NCI-H2227 treated with DMSO at 0.1 percent for 48 hours (cell line): ENCODE measurements at places on chromosomes 5 and 9.

DNA sequence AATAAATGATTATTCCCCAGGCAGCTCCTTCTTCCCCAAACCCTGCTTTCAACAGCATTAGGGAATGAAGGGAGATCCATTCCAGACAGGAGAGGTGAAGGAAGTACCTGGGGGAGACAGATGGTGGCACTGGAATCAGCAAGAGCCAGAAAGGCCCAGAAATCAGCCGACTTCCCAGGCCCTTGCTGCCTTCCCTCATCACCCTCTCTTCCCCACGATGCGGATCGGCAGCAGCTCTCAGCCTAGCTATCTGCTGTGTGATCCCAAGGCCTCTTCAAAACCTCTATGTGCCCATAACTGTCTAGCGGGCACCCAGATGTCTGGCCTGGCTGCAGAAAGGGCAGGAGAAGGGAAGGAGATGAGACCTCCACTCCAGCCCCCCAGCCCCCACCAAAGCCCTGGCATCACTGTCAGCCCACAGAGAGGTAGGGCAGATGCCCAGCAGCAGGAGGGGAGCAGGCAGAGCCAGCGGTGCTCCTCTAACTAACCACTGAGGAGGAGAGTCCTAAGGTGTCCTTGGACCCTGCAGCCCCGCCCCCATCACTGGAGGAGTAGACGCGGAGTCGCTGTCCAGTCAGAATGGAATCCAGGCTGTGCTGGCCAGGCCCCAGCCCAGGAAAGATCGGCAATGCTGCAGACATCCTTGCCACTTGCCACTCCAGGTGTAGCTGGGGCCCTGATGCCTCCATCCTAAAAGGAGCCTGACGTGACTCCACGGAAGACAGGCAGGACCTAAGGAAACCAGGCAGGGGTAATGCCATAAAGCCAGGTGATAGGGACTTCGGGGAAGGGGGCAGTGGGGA lies 12.7 kb downstream of the CNTFR start:
- DNase-seq, result no peak

- DNase-seq, result peak; percentile 32
Observed at GRCh38 chr9:125346080-125346732, 84.6 kb downstream of the GAPVD1 start.

DNA sequence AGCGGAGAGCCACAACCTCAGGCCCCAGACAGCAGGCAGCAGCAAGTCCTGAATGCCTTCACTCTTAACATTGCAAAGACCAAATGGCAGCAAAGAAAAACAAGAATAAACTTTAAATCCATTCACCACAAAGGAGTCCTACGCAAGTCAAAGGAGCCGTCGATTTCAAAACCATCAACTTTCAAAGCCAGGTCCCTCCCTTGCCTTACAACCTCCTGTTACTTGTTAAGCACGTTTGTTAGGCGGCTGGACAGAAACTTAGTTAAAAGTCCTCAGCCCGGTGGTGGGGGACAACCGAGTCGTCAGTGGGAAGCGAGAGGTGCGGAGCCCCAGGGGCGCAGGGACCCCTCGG lies 938 bp downstream of the LPAR1 start:
- DNase-seq, result no peak

GRCh38 chr5:135735831-135736230 lies 98.6 kb upstream of the SLC25A48 start:
- DNase-seq, result no peak

DNA sequence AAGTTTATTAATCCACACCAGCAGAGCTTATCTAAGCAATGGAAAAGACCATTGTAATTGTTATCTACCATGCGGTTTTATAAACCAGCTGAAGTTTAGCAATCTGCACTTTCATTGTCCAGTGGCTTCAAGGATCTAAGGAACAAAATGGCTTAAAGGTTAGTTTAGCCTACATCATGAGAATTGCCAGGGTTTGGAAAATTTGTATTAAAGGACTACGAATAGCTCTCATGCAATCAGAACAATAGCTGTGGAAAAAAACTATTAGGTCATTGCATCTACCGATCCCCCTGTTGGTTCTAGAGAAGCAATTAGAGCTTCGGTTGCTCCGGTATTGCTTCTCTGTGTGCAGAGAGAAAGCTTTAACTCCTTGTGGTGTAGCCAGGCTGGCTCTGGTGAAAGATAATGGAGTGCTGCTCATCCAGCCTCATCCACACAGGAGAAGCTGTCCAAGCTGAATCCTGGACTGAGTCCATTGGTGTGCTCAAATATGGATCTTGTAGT lies 86.3 kb upstream of the SLC12A2 start:
- no peak for DNase-seq
